Cortex of kidney (tissue), 1 donor: ENCODE measurements at places on chromosomes 12 and 14.

DNA sequence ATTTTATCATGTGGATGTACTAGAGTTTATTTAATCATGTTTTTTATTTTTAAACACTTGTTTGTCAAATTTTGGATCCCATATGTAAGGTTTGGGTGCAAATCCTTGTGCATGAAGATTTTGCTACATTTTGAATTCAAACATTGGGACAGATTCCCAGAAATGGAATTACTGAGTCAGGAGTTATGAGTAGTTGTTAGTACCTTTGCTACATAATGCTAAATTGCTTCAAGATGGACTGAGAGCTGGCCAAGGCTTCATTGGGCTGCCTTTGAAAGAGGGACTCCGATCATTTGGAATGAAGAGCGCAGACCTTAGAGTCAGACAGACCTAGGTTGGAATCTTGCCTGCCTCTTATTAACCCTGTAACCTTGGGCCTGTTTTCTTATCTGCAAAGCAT is 154.9 kb upstream of the PWP1 start:
- DNase-seq, result no peak

GRCh38 chr12:105641749-105642148 is 311.3 kb downstream of the C12orf75 start:
- no peak for DNase-seq

DNA sequence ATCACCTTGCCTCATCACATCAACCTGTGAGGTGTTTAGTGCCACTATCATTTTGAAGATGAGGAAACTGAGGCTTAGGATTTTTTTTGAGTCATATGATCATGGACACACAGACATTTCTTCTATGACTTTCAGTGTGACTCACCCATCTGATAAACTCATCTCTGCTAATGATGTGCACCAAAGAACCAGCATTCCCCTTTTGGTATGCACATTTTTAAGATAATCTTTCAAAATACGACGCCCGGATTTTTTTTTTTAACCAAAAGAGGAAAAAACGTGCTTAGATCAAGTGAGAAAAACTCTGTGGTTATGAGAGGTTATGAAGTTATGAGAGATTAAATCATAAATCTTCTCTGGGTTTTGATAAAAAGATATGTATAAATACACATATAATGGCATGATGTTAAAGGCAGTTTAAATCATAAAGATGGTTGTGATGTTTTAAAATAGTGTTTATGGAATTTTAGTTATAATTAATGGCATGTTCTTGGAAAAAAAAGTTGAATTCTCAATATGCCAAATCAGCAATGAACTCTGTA is 948.1 kb downstream of the TMTC2 start:
- DNase-seq, result no peak

GRCh38 chr14:22039938-22040780 is 366.5 kb upstream of the OR4E1 start:
- no peak for DNase-seq

GRCh38 chr12:111435661-111436201 is 30.0 kb downstream of the SH2B3 start:
- no peak for DNase-seq

- no peak for DNase-seq
Observed at GRCh38 chr12:9106610-9107541, 8.8 kb downstream of the A2M start.

GRCh38 chr14:60722107-60722356 is 2.1 kb downstream of the SIX4 start:
- DNase-seq, result no peak

- no peak for DNase-seq
Observed at GRCh38 chr12:40146800-40147797, 41.2 kb upstream of the SLC2A13 start.

DNA sequence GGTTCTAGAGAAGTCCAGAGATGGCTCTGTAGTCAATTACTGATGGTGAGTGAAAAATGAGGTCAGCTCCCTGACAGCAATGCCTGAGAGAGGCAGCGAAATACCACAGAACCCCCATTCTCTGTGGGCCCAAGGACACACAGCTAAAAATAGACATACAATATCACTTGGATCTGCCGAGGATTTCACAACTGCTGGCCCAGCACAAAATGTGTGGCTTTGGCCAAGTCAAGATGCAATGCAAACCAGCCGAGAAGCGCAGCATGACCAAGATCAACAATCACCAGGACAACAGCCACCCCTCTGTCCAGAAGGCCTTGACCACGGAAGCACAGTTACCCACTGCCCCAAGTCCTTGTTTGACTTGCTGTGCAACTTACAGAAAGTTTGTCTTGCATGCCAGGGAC is 52.2 kb downstream of the CKAP4 start:
- no peak for DNase-seq

DNA sequence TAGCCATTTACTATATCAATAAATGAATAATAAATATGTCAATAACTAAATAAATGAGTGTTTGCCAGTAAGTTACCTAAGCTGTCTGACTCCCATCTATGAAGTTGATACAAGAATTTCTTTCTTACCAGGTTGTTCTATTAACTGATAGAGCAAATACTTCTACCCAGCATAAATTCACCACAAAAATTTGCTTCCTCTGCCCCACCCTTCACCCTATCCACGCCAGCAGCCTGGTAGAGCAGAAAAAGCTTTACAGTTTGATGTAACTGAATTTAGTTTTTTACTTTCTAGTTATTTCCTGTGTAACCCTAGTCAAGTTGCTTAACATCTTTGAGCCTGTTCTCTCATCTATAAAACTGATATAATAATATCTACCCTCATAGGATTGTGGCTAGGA is 94.9 kb upstream of the SLC16A7 start:
- DNase-seq, result no peak

DNA sequence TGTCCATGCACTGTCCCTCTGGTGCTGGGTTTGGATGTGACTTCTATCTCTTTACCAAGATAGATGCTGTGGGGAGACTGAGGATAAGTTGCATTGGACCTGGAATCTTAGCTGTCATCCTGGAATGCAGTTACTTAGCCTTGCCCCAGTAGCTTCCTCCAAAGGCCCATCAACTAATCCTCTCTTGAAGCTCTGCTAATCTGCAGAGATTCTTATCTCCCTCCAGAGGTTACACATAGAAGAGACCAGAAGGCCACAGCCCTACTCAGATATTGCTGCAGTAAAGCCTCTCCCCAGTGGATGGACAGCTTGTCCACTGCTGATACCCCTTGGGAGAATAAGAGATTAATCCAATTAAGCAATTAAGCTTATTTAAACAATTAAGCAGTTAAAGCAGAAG is 867.2 kb downstream of the BCL11B start:
- no peak for DNase-seq

DNA sequence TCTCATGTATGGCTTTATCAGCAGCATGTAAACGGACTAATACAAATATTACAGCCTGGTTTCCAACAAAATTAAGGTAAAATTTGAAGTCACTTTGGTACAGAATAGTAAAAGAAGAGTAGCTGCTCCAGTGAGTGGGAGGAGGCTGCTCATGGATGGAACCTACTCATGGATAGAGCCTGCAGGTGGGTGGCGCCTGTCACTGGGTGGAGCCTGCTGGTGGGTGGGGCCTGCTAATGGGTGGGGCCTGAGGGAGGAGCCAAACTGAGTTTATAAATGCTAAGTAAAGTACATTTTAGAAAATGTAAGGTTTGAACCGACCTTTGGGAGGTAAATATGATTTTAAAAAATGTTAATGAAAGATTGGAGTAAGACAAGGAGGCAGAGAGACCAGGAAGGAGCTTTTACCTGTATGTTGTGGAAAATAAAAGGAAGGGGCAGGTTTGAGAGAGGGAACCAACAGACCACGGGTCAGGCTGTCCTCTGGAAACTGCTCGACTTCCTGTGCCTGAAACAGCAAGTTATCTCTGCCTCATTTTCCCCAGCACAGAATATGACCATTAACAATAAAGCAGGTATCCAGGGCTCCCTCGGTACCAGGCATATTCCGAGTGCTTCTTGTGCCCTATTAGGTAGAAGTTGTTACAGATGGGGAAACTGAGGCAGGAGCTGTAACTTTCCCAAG is 55.9 kb upstream of the SEL1L start:
- DNase-seq, result no peak

DNA sequence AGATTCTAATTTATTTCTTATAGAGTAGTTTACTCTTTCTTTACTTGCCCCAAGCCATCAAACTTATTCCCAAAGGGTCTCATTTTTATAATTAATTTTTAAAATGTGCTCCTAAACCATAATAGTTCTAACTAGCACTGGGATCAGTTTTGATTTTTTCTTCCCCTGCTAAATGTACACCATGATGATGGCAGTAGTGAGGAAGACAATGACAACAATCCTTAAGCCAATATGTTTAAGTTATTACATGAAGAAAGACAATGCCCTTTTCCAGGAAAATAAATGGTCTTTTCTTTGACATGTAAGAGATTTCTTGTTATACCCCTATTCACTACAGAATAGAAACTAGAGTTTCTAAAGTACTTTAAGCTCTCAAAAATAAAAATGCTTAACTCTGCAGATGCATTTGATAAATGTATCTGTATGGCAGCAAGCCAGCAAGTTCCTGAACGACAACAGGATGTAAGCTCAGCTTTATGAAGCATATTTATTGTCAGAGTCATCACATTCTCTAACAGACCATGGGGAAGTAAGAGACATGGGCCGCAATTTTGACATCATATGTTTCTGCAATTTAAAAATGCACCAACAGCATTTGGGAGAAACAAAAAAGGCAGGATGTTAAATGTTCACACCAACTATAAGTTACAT is 36.0 kb upstream of the SNX6 start:
- DNase-seq, result no peak

GRCh38 chr12:53684654-53685220 is 8.9 kb upstream of the ATP5MC2 start:
- DNase-seq, result no peak

GRCh38 chr12:132300789-132301722 is 28.3 kb downstream of the GALNT9 start:
- DNase-seq, result no peak

DNA sequence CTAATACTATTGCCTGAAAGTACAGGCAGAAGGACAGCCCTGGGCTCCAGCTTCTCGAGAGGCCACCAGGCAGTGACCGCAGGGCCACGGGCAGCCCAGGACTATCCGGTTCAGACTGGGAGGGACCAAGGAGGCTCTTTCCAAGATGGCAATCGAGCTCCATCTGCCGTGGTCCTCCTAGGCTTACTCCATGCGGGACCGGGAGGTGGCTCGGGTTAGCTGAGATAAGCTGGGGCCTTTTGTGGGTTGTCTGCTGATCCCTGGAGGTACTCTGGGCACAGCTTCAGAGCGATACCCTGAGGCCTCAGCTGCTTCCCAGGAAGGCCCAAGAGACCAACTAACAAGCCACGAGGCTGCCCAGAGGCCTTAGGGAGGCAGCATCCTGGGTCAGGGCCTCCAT is 33.1 kb downstream of the SNRNP35 start:
- no peak for DNase-seq

- DNase-seq, result no peak
Observed at GRCh38 chr12:91732086-91732485, 413.6 kb downstream of the BTG1 start.

DNA sequence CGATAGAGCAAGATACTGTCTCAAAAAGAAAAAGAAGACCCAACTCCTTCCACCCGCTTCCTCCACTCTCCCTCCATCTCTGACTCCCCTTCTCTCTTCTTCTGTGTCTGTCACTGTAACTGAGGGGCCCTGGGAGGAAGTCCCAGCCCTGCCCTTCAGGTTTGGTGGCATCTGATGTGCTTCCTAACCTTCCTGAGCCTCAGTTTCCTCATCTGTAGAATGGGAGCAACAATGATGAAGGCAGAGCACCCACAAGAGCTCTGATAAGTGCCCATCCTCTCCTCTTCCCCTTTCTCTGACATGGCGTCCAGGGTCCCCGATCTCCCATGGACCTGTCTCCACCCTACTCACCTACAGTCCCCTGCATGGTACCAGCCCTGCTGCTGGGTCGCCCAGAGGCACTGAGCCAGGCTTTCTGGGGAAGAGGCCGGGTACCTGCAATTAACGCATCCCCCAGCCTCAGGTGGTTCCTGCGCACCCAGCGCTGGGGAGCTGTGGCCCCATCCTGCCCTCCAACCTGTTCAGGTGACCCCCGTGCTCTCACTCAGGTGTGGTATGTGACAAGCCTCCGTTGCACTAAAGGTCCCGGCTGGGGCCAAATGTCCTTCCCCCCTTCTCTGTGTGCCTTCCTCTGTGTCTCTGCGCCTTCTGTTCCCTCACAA is 13.2 kb downstream of the FOXN4 start:
- no peak for DNase-seq
